HFFc6 (cell line): ENCODE measurements at places on chromosomes 6 and 20. TPM values are rescaled to one million over a fixed set of nuclear protein-coding genes. Genes with fewer than 3 reads are reported as not detected.
A peak's percentile ranks its signal among the peaks of the same experiment; 100 is the strongest.

The TPMT gene
- total RNA-seq = 13.8 to 21.6 TPM (median 17.2 TPM) in 3 replicates

The NFKBIL1 gene
- 13.1 to 16.9 TPM (median 14.8 TPM) in 3 replicates for total RNA-seq

The SLCO4A1 gene
- total RNA-seq = 2.8 TPM in 2 replicates

The MMUT gene
- total RNA-seq = 16.4 TPM in 2 replicates

The PPIL6 gene
- 0.21 to 0.27 TPM (median 0.22 TPM) in 3 replicates for total RNA-seq

The RAET1L gene
- total RNA-seq = not detected in 3 replicates

DNA sequence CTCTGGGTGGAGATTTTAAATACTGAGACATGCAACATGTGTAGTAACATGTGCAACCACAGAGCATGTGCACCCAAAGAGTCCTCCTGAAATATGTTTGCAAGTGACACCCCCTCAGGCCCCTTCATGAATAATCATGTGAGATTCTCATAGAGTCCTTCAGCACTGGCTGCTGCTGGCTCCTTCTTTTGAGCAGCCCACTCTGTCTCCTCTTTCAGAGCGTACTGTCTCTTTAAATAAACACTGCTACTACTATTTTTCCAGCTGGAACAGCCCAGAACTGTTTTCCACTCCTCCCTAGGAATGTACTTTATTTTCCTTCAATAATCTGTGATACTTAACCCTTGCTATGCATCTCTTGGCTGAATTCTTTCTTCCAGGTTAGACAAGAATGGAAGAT is 42.0 kb downstream of the HLA-DRB5 start:
- H3K27ac ChIP-seq = no peak overlapping the region
- H3K27me3 ChIP-seq = peaks cover 5% of the 10 kb centered on the region
- no peaks in the 10 kb centered on the region for H3K36me3 ChIP-seq
- H3K4me1 ChIP-seq = no peaks in the 10 kb centered on the region

DNA sequence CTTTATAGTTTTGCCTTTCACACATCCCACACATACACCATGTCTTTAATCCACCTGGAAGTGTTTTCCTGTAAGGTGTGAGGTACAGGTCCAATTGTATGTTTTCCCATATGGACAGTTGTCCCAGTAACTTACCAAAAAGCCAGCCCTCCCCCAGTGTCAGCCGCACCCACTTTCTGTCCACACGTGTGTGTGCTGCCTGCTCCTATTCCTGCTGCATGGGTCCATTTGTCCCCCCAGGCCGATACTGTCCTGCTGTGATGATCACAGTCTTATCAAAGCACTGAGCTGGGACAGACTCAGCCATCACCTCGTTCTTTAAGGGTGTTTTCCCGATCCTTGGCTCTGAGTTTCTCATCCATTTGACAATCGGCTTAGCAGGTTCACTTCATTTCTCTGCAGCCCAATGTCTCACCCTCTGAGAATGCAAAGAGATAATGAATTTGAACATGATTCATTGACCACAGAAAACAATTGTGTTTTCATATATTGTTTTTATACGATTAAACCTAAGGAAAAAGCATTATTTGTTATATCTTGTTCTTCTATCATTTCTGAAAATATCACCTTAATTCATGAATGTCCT is 9.6 kb downstream of the VSX1 start:
- H3K27ac ChIP-seq = no peak overlapping the region
- DNase-seq = no peak
- H3K4me1 ChIP-seq = peaks cover 14% of the 10 kb centered on the region

GRCh38 chr6:2765896-2766766 is 938 bp downstream of the WRNIP1 start:
- 0 out of 2 replicates have a peak, but pooled peaks cover 1% of the 10 kb centered on the region for H3K27me3 ChIP-seq
- H3K4me1 ChIP-seq = peaks cover 58% of the 10 kb centered on the region
- H3K36me3 ChIP-seq = peaks cover 7% of the 10 kb centered on the region; the same call in 1 of the 2 replicates
- H3K4me3 ChIP-seq = peak overlapping the region; percentile 92

DNA sequence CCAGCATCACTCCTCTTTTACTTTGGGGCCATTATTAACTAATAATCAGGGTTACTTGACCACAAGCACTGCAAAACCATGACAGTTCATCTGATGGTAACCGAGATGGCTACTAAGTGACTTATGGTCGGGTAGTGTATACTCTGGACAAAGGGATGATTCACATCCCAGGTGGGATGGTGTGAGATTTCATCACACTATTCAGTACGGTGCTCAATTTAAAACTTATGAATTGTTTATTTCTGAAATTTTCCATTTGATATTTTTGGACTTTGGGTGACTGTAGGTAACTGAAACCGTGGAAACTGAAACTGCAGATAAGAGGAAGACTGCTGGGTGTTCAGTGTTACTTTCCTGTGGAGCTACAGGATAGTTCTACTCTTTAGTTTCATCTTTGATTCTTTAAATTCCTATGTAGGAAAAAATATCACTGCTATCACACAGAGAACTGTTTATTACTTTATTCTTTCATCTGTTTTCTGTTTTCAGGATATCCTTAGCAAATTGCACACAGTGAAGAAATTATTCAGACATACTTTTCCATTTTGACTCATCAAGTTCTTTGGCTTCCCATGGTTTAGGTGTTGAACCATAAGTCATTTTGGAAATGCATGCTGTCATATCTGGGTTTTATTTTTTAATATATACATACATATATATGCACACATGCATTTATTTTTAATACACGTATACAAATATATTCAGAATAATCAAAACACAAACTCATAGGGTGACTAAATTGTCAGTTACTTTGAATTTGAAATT is 59.1 kb upstream of the C20orf144 start:
- H3K4me3 ChIP-seq = 0 out of 2 replicates have a peak overlapping the region, but pooled peaks have one; percentile 8
- H3K4me1 ChIP-seq = peaks cover 12% of the 10 kb centered on the region
- peaks cover 6% of the 10 kb centered on the region; the same call in 1 of the 2 replicates for H3K36me3 ChIP-seq
- no peak for DNase-seq

- H3K4me3 ChIP-seq = no peak overlapping the region
- no peaks in the 10 kb centered on the region for H3K36me3 ChIP-seq
- H3K27ac ChIP-seq = no peak overlapping the region
These were observed 24.3 kb upstream of the SCRT2 start for GRCh38 chr20:699811-700338.

GRCh38 chr20:58088625-58089024 is 139.8 kb downstream of the ANKRD60 start:
- no peak overlapping the region for H3K27ac ChIP-seq
- no peaks in the 10 kb centered on the region; the same call in 1 of the 2 replicates for H3K4me1 ChIP-seq
- 0 out of 2 replicates have a peak, but pooled peaks cover 4% of the 10 kb centered on the region for H3K36me3 ChIP-seq
- no peak overlapping the region for H3K4me3 ChIP-seq

DNA sequence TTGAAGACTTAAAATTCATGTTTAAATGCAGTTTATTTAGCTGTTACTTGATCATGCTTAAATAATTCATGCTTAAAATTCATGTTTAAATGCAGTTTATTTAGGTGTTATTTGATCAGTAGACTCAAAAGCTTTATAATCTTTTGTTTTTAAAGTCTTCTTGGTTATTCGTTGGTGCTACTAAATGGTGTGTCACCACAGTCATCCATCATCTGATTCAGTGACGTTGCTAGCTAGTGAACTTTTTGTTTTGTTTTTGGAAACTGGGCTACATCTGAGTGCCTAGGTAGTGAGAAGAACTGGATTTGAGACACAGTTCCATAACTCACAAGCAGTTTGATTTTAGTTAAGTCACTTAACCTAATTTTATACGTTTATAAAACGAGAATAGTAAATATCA is 20.9 kb downstream of the SCAF8 start:
- peaks cover 10% of the 10 kb centered on the region; the same call in 1 of the 2 replicates for H3K36me3 ChIP-seq
- no peak overlapping the region for H3K27ac ChIP-seq
- H3K4me3 ChIP-seq = no peak overlapping the region
- peaks cover 30% of the 10 kb centered on the region for H3K4me1 ChIP-seq
- H3K27me3 ChIP-seq = no peaks in the 10 kb centered on the region

- peaks cover 54% of the 10 kb centered on the region for H3K27me3 ChIP-seq
- no peak overlapping the region for H3K4me3 ChIP-seq
- H3K36me3 ChIP-seq = no peaks in the 10 kb centered on the region
- H3K27ac ChIP-seq = no peak overlapping the region; the same call in 1 of the 2 replicates
- peaks cover 11% of the 10 kb centered on the region; the same call in 1 of the 2 replicates for H3K4me1 ChIP-seq
These were observed 21.1 kb downstream of the PCK1 start for GRCh38 chr20:57582029-57582378.

DNA sequence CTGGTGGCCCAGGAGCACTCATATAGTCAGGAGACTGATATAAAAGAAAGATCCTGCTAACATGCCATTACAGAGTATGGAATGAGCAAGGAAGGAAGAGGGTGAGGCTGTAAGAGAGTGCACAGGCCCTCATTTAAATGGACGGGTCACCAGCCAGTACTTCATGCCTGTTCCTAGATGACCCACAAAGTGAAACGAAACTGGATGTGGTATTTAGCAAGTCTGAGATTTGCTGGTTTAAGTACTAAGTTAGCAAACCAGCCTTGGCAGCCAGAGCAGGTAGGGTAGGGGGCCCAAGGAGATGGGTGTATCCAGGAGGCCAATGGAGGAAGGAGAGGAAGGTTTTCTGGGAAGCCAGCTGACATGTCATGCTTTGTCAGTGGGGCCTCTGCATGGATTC is 15.9 kb downstream of the NT5E start:
- peak overlapping the region; percentile 81 for H3K4me3 ChIP-seq
- H3K27ac ChIP-seq = peak overlapping the region; percentile 98
- no peak for DNase-seq
- H3K27me3 ChIP-seq = peaks cover 4% of the 10 kb centered on the region

- H3K27ac ChIP-seq = no peak overlapping the region
- peaks cover 40% of the 10 kb centered on the region for H3K27me3 ChIP-seq
- DNase-seq = no peak
- H3K4me1 ChIP-seq = peaks cover 9% of the 10 kb centered on the region
These were observed 2.5 kb upstream of the PTPRT start for GRCh38 chr20:43191946-43192863.

- H3K27me3 ChIP-seq = peaks cover 15% of the 10 kb centered on the region
- DNase-seq = no peak
- no peaks in the 10 kb centered on the region for H3K36me3 ChIP-seq
- H3K27ac ChIP-seq = no peak overlapping the region
- H3K4me3 ChIP-seq = no peak overlapping the region
These were observed 50.9 kb downstream of the KLHL31 start for GRCh38 chr6:53614676-53615075.
